ENCODE measurements at places on chromosomes 5 and 9.

GRCh38 chr9:113929634-113930389, 53.7 kb downstream of the ZNF618 start:
- no peak for DNase-seq

- no peak for DNase-seq
These were observed 16.7 kb downstream of the MRRF start for GRCh38 chr9:122281368-122281767.

GRCh38 chr9:1453636-1454035, 403.5 kb downstream of the DMRT2 start:
- no peak for DNase-seq

GRCh38 chr5:181259974-181260719, 796 bp downstream of the TRIM52 start:
- no peak for DNase-seq

- peak; percentile 37 for DNase-seq
These were observed 101.3 kb downstream of the FBN2 start for GRCh38 chr5:128436749-128437188.
